ENCODE measurements at places on chromosomes 4 and X.
A peak's percentile ranks its signal among the peaks of the same experiment; 100 is the strongest.

DNA sequence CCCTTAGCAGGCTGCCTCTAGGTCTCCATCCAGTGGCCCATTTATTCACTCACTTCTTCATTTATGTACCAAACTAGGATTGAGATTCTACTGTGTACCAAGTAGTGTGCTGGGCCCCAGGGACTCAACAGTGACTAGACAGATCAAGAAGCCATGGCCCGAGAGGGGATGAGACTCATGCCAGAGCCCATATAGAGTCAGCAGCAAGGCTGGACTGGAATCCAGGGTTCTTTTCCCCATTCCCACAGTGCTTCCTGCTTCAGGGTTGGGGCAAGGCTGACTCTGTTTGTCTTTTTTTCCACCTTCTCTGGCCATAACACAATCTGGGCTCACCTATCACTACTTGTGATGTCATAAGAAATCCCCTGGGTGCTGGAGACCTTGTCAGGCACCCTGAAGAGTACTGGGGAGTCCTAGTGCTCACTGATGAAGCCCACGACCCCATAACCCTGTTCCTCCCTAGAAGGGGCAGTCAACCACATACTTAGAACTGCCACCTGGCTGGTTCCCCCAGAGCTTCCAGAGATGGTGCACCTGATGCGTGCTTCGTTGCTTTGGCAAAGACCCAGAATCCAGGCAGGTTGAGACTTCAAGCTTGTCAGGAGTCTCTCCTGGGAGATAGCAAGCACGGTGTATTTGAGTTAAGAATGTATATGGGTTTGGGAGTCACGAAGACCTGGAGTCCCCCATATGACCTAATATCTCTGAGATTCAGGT is 6.2 kb downstream of the RTL5 start:
- DNase-seq: no peak

DNA sequence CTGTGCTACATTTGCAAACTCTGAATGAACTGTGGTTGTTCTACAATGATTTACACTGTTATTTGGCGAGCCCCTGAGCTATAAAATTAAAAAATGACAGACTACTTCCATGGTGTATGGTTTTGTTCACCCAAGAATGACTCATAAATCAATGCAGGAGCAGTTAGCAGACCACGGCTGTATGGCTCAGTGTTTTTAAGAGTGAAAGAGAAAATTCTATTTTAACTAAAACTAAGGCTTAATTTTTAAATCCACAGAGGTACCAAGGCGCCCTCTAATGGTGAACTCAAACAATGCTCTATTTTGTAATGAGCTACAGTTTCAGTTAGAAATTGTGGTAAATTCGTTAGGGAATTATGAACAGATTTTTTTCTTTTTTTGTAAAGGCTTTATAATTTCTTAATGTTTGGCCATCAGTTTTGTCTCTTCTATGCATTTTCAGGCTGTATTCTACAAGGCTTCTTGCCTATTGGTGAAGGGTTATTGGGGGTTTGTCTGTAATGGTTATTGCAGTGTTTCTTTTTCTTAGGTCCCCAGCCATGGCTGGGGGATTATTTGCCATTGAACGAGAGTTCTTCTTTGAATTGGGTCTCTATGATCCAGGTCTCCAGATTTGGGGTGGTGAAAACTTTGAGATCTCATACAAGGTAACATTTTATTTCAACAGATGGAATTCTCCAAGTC is 32.5 kb downstream of the HMGB2 start:
- peak; percentile 61 for DNase-seq

GRCh38 chr4:35511851-35512250 is 732.5 kb downstream of the ARAP2 start:
- DNase-seq: no peak

GRCh38 chr4:3821580-3822229 is 55.5 kb downstream of the ADRA2C start:
- no peak for DNase-seq

GRCh38 chr4:98261405-98262291 is 464 bp downstream of the RAP1GDS1 start:
- peak; percentile 21 for DNase-seq

- DNase-seq: no peak
Observed at GRCh38 chr4:42310358-42310757, 86.9 kb upstream of the SHISA3 start.

- no peak for DNase-seq
Observed at GRCh38 chrX:110026099-110026844, 23.4 kb downstream of the TMEM164 start.

- DNase-seq: peak; percentile 38
Observed at GRCh38 chr4:2755821-2756690, at the start of gene TNIP2. Gene TNIP2 (minus strand): TSS chr4:2756336. CDS start chr4:2756289, 47 bp downstream.

DNA sequence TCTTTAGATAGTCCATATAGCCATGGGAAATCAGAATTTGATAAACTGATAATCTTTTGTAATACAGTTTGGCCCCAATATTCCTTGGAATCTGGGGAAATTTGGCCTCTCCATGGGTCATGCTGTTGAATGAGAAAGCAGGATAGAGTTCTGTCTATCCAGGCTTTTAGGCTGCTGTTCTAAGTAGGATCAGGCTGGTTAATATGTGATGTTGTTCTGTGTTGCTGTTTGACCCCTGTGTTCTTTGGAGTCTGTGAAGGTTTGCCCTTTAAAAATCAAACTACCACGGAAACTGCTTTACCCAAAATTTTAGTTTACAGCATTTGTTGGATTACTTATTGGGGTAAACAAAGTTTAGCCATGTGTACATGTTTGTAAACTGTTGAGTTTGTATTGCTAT is 114.5 kb downstream of the ZNF330 start:
- DNase-seq: no peak
